Panc1 (cell line): ENCODE measurements at places on chromosomes 12 and 14. TPM values are rescaled to one million over a fixed set of nuclear protein-coding genes. Genes with fewer than 3 reads are reported as not detected.

- no peak for DNase-seq
These were observed 82.7 kb downstream of the ADCK1 start for GRCh38 chr14:77882636-77883035.

- no peak for DNase-seq
These were observed 159.2 kb downstream of the GCH1 start for GRCh38 chr14:54743382-54743781.

GRCh38 chr14:73746520-73747378 lies 32.6 kb upstream of the PNMA1 start:
- no peak for DNase-seq

- DNase-seq, result no peak
These were observed 113.9 kb downstream of the NDUFA12 start for GRCh38 chr12:94889445-94890210.

OTOGL gene
- total RNA-seq, result not detected

SLC5A8 gene
- not detected for total RNA-seq

HCAR2 gene
- total RNA-seq, result not detected
